ENCODE measurements at places on chromosomes 12 and 14.

GRCh38 chr14:77375973-77376770 lies 722 bp downstream of the TMED8 start:
- no peak for DNase-seq

DNA sequence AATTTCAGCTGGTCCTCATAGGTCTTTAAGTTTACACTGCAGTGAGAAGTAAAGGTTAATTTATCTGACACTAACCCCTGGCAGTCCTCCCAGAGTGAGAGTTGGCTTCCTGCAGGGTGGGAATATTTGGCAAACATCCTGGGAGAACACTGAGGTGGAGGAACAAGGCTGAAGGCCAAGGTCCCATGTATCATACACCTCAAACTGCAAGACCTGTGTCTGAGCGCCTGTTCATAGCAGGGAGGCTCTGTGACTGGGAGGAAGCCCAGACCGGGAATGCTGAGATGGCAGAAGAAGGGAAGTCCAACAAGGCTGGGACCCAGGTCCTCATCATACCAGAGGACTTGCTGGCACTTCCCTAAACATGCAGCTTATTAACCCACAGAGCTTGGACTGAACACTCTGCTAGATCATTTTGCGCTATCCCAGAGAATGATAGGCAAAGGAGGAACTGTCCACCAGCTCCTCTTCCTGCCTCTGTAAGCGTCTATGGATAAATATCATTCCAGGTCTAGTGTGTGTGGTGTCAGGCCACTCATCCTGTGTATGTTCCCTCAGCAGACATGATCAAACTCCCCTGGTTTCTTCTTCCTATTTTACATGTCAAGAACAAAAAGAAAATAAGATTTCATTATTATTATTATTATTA lies 199.6 kb upstream of the CNOT2 start:
- DNase-seq, result no peak

DNA sequence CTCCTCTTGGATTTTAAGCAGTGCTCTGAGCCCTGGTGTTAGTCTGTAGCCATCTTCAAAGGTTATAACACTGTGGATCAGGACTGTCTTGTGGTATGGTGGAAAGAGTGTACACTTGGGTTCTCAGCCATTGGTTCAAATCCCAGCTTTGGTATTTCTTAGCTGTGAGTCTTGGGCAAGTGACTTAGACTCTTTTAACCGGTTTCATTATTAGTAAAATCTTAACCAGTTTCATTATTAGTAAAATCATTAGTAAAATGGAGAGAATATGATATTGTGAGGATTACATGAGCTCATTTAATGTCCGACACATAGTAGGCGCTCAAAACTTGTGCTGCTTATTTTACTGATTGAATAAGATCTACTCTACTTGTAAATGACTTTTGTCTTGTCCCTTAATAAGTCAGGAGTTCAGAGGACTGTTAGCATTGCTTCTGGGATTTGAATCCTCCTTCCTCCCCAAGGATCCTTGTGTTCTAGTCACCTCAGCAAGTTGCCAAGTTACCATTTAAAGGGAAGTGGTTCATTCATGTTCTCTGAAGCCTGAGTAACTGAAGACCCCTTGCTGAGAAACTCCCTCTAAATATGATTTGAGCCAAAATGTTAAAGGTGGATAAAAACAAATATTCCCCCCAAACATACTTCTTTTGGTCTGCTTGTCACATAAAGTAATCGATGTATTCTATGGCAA lies 12.4 kb downstream of the TTLL5 start:
- no peak for DNase-seq

GRCh38 chr12:94242901-94243300 lies 94.5 kb downstream of the PLXNC1 start:
- no peak for DNase-seq

Data from immature natural killer cell (primary cell).